ENCODE measurements at places on chromosomes 11 and 22. TPM values are rescaled to one million over a fixed set of nuclear protein-coding genes. Genes with fewer than 3 reads are reported as not detected.

PRDM11 gene
- total RNA-seq = 1.8 TPM

DNA sequence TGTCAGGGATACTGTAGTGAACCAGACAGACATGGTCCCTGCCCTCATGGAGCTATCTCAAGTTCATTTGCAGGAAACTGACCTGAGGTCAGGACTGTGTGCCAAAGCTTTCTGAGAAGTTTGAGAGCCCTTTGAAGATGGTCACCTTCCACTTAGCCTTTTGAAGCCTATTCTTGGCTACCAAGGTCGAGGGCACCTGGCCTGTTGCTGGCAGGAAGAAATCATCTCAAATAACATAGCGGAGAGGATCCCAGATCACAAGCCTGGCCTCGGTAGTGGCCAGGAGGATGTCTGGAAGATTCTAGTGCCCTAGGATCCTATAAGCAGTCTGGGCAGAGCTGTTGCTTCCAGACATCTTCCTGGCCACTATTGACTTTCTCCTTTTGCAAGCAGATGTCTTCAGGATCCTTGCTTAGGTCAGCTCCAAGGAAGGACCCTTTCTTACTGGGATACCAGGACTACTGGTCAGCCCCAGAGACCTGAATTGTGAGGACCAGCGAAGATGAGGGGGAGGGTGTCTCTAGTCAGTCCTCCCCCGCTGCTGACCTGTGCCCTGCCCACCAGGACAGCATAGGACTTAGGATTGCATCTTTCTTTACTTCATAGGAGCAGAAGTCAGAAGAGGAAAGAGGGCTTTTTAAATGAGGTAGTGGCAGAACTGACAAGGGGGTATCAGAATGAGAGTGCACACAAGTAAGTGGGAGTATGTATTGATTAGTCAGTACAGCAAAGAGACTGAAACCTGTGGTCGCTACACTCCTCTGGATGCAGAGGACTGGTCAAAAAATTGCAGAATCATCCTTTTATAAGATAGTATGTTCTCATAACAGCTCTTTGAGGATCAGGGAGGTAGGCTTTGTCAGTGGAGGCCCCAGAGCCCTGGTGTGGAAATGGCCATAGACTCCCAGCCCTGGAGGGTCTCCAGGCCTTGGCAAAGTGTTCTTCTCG, 94.8 kb downstream of the TEAD1 start:
- no peak for DNase-seq

DNA sequence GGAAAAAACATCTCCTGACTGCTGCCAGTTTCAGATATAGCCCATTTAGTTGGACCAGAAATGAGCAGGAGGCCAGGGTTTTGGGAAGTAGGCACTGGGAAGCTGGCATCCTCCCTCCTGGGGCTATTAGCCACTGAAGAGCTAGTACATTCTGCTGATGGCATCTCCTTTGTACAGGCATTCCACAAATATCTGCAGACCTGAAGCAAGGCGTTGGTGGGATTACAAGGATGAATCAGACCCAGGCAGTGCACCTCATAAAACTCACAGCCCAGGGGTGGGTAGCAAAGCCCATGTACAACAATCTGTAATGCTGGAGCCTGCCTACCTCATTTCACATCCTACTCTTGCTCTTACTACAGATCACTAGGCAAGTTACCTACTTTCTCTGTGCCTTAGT, 27.5 kb upstream of the POU2AF1 start:
- DNase-seq = no peak

DNA sequence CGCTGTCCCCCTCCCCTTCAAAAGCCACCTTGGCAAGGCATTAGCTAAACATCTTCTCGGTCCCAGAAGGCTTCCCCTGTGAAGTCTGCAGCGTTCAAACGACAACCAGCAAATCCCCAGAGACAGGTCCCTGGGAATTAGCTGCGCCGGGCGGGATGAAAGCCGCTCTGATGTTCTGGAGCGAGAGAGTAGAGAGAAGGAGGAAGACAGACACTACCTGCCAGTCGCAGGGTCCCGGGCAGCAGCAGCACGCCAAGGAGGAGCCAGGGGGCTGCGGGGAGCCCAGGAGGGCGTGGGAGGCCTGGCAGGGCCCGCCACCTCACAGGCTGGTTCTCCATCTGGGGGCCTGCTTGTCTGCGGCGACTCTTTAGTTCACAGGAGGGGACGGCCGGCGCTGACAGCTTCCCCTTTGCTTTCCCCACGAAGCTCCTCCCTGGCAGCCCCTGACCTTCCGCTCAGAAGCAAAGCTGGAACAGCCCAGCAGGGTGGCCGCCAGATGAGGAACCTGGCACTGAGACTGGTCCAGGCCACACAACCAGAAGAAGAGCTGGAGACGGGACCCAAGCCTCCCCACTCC, at the start of gene NFAM1:
Gene NFAM1 (minus strand): TSS at position 384 of the 577 bp plus-strand sequence. CDS start 46 bp downstream, at position 338.
- peak; percentile 41 for DNase-seq

Measured in neural progenitor cell (in vitro differentiated cells).